Fibroblast of lung (primary cell): ENCODE measurements at places on chromosomes 3 and 15.

DNA sequence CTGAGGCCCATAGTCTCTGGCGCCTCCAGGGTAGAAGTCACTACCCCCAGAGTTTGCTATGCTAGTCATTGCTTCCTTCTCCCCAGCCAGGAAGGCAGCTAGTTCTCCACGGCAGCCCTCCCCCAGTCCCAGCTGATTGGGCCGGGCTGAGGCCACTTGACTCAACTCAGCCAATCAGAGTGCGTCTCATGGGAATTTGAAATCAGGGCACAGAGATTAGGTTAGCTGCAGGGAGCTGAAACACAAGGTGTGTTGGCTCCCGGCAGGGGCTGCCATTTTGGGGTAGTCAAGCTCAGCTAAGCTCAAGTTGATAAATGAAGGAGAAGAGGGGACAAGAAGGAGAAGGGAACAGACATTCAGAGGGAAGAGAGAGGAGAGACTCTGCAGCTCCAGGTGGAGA is 32.8 kb downstream of the LINGO1 start:
- H3K27me3 ChIP-seq, result peaks cover 2% of the 10 kb centered on the region
- no peak overlapping the region for H3K4me3 ChIP-seq
- no peak overlapping the region for H3K27ac ChIP-seq
- no peaks in the 10 kb centered on the region for H3K4me1 ChIP-seq

DNA sequence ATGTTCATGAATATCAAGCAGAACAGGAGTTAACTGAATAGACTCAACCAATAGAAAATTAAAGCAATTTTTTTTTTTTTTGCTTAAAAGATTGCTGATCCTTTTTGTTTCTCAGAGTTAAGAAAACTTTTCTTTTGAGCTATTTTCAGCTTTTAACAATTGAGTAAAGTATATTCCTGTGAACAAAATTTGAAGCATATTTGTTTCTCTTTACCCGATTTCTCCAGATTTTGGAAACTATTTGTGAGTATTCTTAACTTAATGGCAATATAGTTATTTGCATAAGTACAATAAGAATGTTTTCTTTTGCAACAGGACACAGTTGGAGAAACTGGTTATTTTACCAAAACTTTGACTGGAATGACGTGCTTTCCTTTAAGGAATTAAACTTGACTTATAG is 53.4 kb upstream of the C15orf39 start:
- no peaks in the 10 kb centered on the region for H3K36me3 ChIP-seq
- H3K27me3 ChIP-seq, result no peaks in the 10 kb centered on the region
- peaks cover 2% of the 10 kb centered on the region for H3K4me1 ChIP-seq

GRCh38 chr3:11499144-11499543 is 144.6 kb downstream of the VGLL4 start:
- no peaks in the 10 kb centered on the region for H3K27me3 ChIP-seq
- H3K4me1 ChIP-seq, result peaks cover 9% of the 10 kb centered on the region
- peak overlapping the region; percentile 44 for H3K27ac ChIP-seq
- H3K4me3 ChIP-seq, result no peak overlapping the region
- peak; percentile 99 for DNase-seq

GRCh38 chr3:164007765-164008164 is 1070.5 kb downstream of the SI start:
- H3K36me3 ChIP-seq, result no peaks in the 10 kb centered on the region
- H3K27me3 ChIP-seq, result no peaks in the 10 kb centered on the region
- H3K27ac ChIP-seq, result no peak overlapping the region
- no peaks in the 10 kb centered on the region for H3K4me1 ChIP-seq
- no peak for DNase-seq
- no peak overlapping the region for H3K4me3 ChIP-seq

DNA sequence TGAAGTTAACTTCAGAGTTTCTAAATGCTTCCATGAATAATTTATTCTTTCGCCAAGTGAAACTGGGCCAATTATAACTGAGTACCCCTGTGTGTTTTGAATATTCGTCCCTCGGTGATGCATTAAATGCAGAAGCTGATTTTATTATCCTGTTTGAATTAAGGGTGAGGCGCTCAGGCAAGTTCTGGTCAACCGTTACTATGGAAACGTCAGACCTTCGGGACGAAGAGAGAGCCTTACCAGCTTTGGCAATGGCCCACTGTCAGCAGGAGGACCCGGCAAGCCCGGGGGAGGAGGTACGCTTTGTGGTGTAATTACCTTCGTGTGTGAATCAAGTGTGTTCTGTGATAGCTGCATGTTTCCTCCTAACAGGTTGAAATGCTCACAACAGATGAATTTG is 239.8 kb downstream of the ITPR1 start:
- H3K4me3 ChIP-seq, result no peak overlapping the region
- no peaks in the 10 kb centered on the region for H3K27me3 ChIP-seq
- H3K4me1 ChIP-seq, result no peaks in the 10 kb centered on the region
- no peak overlapping the region for H3K27ac ChIP-seq

- H3K4me3 ChIP-seq, result no peak overlapping the region
- DNase-seq, result peak; percentile 34
- no peaks in the 10 kb centered on the region for H3K36me3 ChIP-seq
Measured at GRCh38 chr3:58539626-58540025, 2.6 kb upstream of the ACOX2 start.

GRCh38 chr15:58240191-58240932 is 102.2 kb downstream of the AQP9 start:
- H3K36me3 ChIP-seq, result no peaks in the 10 kb centered on the region
- no peak for DNase-seq

DNA sequence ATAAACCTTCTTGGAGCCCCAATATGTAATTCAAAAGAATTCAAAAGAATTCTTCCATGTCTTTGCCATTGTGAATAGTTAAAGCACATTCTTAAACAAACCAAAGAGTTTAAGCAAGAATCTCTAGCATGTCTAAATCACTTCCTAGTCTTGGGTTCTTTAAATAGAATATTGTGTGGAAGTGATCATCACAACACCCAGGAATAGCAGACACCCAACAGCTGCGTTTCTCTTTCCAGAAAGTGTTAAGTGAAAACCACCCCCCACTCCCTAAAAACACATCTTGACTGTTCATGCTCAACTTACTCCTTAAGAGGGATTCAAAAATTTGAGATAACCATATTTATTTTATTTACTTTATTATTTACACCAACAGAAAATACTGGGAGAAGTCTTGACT is 24.1 kb upstream of the CAPN7 start:
- no peaks in the 10 kb centered on the region for H3K27me3 ChIP-seq
- H3K4me3 ChIP-seq, result no peak overlapping the region
- no peaks in the 10 kb centered on the region for H3K4me1 ChIP-seq

GRCh38 chr15:36364377-36364776 is 215.0 kb upstream of the CDIN1 start:
- no peaks in the 10 kb centered on the region for H3K27me3 ChIP-seq
- DNase-seq, result no peak
- H3K36me3 ChIP-seq, result no peaks in the 10 kb centered on the region
- no peak overlapping the region for H3K27ac ChIP-seq

- no peak overlapping the region for H3K4me3 ChIP-seq
- no peaks in the 10 kb centered on the region for H3K27me3 ChIP-seq
- H3K4me1 ChIP-seq, result no peaks in the 10 kb centered on the region
- no peaks in the 10 kb centered on the region for H3K36me3 ChIP-seq
- DNase-seq, result no peak
Measured at GRCh38 chr3:192011137-192011536, 550.2 kb downstream of the PYDC2 start.

- H3K27me3 ChIP-seq, result no peaks in the 10 kb centered on the region
- H3K4me1 ChIP-seq, result no peaks in the 10 kb centered on the region
- H3K36me3 ChIP-seq, result no peaks in the 10 kb centered on the region
- no peak overlapping the region for H3K27ac ChIP-seq
- DNase-seq, result no peak
- no peak overlapping the region for H3K4me3 ChIP-seq
Measured at GRCh38 chr3:174099724-174100123, 702.2 kb downstream of the NLGN1 start.

GRCh38 chr3:24965706-24966385 is 462.2 kb upstream of the RARB start:
- DNase-seq, result no peak
- H3K27me3 ChIP-seq, result no peaks in the 10 kb centered on the region
- H3K4me1 ChIP-seq, result no peaks in the 10 kb centered on the region
- H3K27ac ChIP-seq, result no peak overlapping the region
- no peaks in the 10 kb centered on the region for H3K36me3 ChIP-seq
